ENCODE measurements at places on chromosomes 7 and 10.

GRCh38 chr7:24587853-24588252, 14.6 kb downstream of the PALS2 start:
- no peak for DNase-seq

DNA sequence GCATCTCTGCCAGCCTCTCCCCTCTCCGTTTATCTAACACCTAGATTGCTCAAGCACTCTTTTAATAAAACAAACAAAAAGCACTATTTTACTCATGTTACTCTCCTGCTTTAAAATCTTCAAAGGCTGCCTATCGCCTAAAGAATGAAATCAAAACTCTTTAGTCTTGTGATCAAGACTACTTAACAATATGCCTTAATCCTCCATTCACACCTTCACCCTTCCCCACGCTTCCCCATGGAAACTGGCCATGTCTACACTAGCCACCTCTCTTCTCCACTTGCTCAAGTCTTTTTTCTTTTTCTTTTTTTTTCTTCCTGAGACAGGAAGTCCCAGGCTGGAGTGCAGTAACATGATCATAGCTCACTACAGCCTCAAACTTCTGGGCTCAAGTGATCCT, 47.8 kb upstream of the TMEM213 start:
- DNase-seq: no peak

DNA sequence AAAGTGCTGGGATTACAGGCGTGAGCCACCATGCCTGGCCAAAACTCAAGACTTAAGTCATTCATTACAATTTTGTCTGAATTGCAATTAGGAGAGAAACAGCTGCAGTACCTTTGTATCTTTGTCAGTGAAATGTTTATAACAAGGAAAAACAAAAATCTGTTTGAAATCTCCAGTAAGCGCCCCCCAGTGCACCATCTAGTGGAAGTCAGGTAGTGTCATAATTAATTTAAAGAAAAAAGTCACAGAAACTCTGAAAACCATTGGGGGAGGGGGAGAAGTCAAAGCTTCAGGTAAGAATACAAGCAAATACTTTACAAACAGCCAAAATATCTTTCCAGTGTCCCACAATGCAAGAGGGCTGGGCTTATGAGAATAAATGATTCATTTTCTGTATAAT, 2.8 kb downstream of the MPP7 start:
- DNase-seq: no peak

DNA sequence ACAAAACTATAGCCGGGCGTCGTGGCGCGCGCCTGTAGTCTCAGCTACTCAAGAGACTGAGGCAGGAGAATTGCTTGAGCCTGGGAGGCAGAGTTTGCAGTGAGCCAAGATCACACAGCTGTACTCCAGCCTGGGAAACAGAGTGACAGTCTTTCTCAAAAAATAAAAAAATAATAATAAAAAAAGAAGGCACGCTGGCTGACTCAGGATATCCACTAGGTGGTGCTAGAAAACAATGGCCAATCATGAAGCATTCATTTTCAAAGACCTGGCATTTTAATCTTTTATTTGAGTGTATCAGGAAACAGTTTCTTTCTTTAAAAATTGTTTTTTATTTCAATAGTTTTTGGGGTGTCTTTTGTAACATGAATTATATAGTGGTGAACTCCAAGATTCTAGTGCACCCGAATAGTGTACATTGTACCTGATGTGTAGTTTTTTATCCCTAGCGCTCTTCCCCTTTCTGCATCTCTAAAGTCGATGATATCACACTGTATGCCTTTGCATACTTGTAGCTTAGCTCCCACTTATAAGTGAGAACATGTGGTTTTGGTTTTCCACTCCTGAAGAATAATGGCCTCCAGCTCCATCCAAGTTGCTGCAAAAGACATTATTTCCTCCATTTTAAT, 88.6 kb downstream of the LYZL1 start:
- DNase-seq: peak; percentile 14

- DNase-seq: no peak
These were observed 895.1 kb upstream of the KCND2 start for GRCh38 chr7:119377861-119378260.

DNA sequence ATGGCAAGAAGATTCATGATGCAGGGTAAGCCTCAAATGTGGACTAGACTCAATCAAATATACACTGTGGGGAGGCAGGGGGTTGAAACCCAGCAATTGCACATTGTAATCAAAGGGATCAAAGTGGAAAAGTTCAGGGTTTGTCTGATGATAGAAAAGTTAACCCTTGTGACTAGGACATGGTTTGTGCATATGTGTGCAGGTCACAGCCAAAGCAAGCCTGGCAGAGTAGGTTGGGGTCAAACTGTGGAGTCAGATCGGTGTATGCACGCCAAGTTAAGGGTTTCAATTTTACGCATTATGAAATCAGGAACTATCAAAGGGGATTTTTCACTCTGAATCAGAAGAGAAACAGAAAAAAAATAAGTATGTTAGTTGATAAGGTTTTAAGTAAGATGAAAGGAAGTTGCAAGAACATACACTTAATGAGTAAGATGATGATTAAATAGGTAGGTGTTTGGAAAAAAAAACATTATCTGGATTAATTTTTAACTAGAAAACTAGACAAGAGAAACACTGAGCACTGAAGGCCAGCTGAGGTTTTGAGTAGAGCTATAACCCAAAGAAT, 188.3 kb downstream of the DGKB start:
- DNase-seq: no peak

DNA sequence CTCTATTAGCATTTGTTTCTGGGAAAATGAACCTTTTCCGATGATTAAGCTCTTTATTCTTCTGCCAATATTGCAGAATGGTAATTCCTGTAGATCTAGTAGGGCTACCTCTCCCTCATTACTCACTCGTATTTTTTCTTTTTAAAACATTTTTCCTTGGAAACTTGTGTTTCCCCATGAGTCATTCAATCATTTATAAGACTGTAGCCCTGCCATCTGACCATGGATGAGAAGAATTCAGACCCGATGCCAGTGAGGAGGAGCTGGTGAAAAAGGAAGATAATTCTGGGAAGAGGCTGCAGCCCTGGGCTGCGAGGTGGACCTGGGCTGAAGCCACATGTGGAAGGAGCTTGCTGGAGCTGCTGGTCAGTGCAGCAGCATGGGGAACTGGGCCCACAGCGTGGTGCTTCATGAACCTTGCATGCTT, 242.8 kb downstream of the KLF6 start:
- peak; percentile 63 for DNase-seq

- no peak for DNase-seq
These were observed 972.6 kb downstream of the KCNMA1 start for GRCh38 chr10:76665029-76665428.

DNA sequence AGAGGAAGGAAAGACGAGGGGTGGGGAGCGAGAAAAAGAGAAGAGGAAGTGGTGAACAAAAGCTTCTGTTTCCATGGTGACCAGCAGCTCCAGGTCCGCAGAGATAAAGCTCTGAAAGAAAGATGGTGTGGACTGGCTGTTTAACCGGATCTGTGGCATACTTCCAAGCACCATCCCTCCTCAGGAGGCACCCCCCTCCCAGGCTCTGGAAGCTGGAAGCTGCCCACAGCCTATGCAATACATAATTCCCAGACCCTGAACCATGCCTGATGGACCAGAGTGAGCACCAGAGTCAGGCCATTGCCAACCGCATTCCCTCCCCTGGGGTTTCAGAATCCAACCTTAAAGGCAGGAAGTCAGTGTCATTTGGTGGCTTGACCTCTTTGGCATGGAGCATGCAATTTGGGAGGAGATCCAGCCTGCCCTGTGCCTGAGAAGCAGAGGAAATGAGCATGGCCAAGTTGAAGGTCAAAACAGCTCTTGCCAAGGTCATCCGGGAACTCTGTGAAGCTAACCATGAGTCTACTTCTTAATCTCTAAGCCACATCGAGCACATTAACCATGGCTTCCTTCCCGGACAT, 22.2 kb upstream of the CPXM2 start:
- DNase-seq: no peak

- DNase-seq: no peak
These were observed 9.8 kb downstream of the CLRN3 start for GRCh38 chr10:127882801-127883459.

DNA sequence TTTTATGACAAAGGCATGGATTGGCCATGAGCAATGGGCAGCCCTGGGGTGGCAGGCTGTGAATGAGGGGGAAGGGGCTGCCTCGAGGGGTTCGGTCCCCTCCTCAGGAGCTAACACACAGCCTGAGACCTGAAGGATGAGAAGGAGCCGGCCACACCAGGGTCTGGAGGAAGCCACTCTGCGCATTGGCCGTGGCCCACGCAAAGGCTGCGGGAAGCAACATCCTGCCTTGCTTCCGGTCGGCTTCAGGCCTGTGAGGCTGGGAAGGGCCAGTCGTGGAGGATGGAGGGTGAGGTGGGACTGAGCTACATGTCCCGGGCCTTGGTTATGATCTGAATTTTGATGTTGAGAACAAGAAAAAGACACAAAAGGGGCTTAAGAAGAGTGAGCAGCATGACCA, 49.4 kb downstream of the RGS10 start:
- no peak for DNase-seq

DNA sequence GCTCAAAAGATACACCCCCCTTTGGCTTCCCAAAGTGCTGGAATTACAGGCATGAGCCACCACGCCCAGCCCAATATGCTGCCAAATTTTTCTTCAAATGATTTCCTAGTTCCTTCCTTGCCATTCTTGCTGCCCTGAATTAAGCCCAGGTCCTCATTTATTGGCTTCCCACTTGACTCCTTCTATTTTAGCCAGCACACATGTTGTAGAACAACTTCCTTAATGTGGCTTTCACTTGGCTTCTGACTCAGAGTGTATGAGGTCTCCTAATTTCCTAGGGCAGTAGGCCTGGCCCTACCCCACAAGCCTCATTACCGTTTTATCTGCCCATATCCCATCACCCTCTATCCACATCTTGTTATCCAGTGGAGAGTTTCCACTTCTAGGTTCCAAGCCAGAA, 21.8 kb upstream of the HIPK2 start:
- DNase-seq: no peak

DNA sequence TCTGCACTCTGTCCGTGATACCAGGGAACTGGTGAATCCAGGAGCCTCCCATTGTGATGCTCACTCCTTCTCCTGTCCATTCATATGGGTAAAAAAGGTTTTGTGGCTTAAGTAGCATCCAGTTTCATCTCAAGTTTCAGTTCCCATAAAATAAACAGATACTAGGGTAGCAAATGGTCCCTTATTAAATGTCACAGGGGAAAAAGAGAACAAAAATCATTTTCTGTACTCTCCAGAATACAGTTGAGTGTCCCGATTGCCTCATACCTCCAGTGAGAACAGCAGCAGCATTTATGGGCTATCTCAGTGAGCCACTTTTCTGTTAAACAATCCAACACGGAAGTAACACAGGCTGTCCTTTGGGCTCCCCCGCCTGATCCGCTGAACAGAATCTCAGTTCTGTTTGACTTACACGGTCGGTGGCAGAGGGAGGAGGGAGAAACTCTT, 179.6 kb downstream of the CELF2 start:
- DNase-seq: no peak

- no peak for DNase-seq
These were observed 484.3 kb upstream of the SEMA3A start for GRCh38 chr7:84678841-84679240.

DNA sequence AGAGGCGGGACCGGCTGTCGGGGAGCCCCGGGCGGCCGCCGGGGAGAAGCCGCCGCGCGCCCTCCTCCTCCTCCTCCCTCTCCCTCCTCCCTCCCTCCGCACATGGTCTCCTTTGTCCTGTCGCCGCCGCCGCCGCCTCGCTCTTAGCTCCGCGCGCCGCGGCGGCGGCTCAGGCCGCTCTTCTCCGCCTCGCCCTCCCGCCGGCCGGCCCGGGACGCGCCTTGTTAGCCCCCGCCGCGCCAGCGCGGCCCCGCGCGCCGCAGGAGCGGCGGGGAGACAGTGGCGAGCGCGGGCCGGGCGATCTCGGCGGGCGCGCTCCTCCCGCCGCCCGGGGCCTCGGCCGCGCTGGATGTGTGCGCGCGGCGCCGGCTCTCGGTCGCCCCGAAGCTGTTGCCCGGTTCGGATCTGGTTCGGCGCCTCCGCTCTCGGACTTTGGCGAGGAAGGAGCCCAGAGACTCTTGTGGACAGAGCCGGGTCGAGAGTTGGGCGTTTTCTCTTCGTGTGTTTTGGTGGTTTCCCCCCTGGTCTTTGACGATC, 437.4 kb upstream of the GALNT17 start:
- DNase-seq: no peak

GRCh38 chr7:4661871-4662270, 20.2 kb upstream of the FOXK1 start:
- no peak for DNase-seq

All from fibroblast of the conjunctiva (primary cell).